Muscle of leg (tissue), 16 donors: ENCODE measurements at places on chromosomes 2 and 18.
A peak's percentile ranks its signal among the peaks of the same experiment; 100 is the strongest.

DNA sequence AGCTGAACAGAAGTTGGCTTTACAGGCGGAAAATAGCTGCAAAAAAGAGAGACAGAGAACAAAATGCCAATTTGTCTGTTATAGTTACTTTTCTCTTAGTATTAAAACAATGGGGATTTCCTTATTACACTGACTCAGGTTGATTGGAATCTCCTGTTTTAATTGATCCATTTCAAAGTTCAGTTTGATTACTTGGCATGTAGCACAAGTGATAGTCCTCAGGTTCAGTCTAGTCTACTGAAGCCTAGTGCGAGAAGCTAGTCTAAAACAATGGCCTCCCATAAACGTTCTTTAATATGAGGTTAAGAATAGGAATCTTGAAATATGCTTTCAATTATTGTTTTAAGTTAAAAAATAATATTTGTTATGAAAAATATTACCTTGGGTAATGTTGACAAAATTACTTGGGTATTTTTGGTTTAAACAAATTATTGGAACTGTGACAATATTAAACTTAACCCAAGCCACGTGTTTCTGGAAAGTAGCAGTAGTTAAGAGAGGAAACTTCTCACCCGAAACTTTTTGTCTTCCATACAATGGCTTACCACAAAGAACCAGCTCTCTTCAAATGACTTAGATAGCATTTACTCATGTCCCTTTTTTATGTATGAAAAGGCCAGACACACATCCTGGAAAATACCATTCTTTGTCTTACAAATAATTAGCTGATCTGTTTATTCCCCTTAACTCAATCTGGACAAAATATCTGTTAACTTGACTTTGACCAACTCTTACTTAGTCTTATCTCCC lies 1326.2 kb upstream of the TMEFF2 start:
- DNase-seq = no peak

DNA sequence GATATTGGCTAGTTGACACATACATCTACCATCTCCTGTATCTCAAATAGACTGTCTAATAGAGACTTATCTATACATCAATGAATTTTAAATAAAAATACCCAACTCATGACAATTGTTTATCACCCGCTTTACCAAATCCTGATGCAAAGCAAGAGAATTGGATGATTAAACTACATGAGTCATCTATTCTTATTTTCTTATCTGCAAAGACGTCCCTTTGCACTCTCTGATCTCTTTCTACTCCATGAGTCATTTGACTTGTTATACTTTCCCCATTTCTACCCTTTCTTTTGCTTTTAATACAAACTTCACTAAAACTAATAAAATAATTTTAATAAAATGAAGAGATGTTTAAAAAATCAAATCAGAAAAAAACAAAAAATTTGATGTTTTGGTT lies 261.7 kb upstream of the MAP2 start:
- no peak for DNase-seq

DNA sequence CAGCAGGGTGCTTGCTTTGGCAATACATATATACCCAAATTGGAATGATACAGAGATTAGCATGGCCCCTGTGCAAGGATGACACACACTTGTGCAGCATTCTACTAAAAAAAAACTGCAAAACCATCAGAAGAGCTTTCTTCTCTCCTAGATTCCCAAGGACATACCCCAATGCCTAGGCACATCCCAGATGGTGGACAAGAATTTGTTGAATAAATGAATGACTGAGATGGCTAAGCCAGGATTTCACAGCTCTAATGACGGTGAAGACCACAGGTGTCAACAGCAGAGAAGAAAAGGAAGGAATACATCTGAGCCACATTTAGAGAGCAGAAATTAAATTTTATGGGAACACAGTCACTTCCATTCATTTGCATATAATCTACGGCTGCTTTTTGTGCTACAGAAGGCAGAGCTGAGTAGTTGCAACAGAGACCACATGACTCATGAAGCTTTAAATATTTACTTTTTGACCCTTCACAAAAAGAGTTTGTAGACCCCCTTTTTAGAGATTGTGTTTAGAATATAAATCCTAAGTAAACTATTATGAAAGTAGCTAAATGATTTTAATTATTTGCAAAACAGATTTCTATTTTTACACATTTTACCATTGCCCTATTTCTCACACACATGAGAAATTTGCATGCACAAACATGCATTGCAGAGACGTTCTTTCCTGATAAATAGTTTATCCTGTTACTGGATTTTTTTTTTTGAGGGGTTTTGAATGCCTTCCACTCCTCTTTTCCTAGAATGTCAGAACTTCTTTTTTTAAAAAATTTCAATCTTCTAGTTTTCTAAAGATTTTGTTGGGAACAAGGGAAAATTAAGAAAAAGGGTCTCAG lies 119.0 kb downstream of the PMAIP1 start:
- DNase-seq = no peak

DNA sequence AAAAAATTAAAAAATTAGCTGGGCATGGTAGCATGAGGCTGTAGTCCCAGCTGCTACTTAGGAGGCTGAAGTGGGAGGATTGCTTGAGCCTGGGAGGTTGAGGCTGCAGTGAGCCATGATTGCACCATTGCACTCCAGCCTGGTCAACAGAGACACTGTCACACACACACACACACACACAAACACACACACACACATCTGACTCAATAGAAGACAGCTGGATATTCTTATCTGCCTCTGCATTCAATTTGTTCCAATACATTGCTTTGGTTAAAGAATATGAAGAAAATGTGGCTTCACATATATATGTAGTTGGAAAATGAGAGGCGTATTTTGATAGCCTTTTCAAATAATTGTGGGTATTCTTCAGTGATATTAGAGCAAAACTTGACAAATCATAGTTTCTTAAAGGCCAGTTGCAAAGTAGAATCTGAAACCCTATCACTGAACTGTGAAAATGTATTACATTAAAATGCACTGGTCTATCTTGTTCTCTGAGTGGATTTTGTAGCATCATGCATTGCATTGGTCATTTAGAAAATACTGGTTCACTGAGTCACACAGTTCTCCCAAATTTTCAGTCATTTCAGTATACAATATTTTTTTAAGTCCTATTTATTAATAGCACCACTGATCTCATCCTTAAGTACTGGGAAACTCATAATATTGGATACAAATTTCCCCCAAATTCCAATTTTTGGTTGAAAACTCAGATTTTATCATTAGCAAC lies 140.9 kb downstream of the MCFD2 start:
- DNase-seq = no peak

- no peak for DNase-seq
Measured at GRCh38 chr2:36526226-36526625, 71.7 kb downstream of the FEZ2 start.

GRCh38 chr2:156489750-156490465 lies 53.7 kb downstream of the GPD2 start:
- no peak for DNase-seq

- DNase-seq = no peak
Measured at GRCh38 chr2:159209341-159210306, 76.9 kb downstream of the WDSUB1 start.

DNA sequence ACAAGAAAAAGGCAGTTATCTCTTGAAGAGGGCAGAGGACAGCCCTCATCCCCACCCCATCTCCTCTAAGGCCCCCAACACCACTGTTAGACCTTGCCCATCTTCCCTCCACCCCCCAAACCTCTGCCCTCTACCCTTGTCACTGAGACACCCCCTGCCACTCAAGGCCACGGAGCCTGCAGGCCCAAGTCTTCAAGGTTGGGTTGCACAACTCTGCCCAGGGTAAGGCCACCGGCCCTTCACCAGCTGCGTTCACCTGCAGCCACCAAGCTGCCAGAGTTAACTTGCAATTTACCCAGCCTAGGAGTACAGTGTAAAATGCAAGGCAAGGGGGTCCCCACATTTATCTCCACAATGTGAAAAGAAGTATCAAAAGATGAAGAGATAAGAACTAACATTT lies 128.7 kb upstream of the PKDCC start:
- DNase-seq = no peak

DNA sequence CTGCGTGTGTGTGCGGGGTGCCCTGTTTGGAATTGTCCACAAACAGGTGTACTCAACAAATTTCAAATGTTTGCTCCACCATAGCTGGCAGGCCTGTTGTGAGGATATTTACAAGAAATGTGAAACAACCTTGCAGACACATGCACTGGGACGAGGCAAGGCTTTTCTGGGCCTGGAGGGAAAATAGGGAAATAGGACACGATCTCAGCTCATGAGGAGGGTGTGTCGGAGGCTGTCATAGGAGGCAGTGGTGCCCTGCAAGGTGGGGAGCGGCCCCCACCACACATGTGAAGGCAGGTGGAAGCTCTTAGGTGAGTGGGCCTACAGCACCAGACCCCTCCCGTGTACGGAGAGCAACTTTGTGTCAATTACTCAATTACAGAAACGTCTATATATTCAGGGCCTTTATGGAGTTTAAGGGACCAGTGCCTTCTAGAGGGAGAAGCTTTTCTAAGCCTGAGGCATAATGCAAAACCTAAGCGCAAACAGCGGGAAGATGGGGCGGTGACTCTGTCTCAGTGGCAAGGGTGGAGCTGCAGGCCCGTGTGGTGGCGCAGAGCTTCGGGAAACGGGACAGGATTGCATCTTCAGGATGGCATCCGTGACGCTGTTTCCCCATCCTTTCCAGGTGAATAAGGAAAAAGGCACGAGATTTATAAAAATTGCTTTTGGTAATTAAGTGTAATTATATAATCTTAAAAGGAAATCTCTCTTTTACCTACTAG lies 48.0 kb downstream of the RNF144A start:
- DNase-seq = no peak

DNA sequence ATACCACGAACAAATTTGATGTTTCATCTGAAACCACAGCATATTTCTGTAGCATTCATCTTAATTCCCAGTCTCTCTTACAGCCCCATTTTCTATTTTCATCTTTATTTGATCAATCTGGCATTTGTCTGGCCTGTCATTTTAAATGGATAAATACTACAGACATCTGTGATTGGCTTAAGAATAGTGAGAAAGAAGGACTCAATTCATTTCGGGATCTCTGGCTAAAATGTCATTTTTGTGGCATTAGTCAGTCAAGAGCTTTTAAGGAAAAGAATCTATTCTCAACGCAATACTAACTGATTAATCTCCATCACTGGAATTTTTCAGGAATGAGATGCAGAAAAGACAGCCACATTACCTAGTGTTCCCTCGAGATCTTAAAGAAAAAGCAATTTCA lies 585.9 kb downstream of the IRS1 start:
- peak; percentile 22 for DNase-seq

DNA sequence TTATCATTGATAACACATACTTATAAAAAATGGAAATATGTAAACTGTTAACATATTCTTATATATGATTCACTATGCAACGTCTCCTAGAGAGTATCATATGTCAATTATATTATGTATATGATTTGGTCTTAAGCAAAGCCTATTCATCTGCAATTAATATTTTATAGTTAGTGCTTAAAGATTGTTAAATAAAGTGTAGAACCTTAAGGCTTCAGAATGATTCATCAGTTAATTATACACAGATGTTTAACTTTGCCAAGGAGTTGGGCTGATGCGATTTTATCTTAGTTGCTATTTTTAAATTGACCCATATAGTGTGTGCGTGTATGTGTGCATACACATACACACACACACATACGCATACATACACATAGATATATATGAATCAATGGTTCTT lies 323.1 kb downstream of the RBM43 start:
- DNase-seq = no peak

- DNase-seq = no peak
Measured at GRCh38 chr2:23624378-23624777, 239.4 kb downstream of the KLHL29 start.

DNA sequence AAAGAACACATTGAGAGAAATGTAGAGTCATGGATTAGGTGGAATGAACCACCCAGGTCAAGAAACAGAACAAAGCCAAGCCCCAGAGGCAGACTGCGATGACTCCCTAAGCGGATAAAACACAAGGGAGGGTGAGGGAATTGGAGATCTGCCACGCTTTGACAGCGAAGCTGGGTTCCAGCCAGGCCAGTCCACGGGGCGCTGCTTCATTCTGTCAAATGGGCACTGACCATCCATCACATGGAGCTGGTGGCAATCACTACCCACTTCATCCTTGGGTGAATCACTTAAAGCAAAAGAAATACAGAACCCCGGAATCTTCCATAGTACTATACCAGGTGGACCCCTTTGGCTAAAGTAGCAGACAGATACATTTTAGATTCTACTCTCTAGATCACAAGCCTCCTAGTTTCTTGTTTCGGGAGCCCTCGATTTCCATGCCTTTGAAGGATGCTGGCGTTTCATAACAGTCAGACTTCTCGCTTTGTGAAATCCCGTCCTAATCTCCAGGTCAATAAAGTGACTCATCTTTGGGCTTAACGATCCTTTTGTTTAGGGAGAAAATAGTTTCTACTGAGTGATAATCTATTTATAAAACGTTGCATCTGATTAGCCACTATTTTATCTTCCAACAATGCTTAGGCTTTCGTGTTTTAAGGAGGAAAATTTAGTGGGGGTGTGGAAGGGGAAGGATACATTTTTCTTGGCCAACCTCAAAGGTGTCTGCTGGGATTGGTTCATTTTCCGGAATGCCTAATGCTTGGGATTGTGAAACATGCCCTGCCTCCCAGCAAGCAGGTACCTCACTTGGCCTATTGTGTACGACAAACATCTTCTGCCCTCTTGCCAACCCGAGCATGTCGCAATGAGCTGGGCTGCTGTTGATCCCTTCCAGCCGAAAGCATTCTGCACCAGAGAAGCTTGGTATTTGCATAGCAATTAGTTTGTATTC lies 44.1 kb upstream of the HDAC4 start:
- DNase-seq = no peak

- DNase-seq = no peak
Measured at GRCh38 chr2:73897934-73898333, 5.1 kb downstream of the ACTG2 start.
